ENCODE measurements at places on chromosomes 1 and 21.

GRCh38 chr1:193031431-193031830 is 27.7 kb downstream of the UCHL5 start:
- DNase-seq, result peak; percentile 14

DNA sequence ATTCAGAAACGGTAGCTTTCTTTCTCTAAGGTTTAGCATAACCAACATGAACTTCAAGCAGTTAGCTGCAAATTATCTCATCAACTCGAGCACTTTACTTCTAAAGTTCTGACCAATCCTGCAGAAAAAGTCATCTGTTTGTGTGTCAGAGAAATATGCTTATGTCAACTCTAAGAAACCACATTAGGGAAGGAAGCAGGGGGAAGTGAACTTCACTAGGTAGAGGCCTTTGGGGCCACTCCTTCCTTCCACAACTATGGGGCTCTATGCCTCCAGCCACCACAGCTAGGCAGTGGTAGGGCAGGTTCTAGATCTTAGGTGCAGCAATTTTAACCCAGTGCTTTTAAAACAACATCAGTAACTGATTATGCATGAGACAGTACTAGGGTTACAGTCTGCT is 375.9 kb downstream of the DSCAM start:
- DNase-seq, result no peak

DNA sequence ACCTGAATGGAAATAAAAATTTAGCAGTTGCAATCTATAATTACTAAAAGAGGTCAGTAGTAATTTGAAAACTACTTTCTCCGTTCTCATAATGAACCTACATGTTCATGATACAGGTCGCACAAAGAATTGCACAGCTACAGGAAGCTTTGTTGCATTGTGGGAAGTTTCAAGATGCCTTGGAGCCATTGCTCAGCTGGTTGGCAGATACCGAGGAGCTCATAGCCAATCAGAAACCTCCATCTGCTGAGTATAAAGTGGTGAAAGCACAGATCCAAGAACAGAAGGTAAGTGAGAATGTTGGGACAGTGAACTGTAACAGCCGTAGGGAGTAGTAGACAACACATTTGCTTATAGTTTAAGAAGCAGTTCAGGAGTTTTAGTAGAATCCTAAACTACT is 68.8 kb upstream of the BMP8A start:
- DNase-seq, result peak; percentile 50

DNA sequence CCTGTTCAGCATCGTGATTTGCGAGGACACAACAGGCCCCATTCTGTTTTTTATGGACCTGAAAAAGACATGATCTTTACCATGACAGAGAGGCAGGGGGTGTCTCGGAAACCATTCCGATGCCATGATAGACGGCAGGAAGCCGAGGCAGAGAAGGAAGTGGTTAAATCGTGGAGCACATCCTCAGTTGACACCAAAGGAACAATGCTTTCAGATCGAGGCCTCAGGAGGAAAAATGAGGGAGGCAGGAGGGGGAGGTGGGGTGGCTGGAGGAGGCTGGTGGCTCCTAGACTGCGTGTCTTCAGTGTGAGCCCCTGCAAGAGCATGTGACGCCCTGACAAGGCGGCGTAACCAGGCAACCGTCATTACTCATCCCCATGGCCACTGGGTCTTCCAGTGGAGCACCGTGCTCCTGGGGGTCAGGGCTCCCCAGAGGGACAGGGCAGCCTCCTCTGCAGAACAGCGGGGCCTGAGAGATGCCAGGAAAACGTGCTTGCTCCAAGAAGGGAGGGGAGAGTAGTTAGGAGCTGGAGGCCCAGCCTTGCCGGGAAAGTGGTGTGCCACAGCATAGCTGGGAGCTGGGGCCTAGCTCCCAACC is 172.8 kb upstream of the TMEM51 start:
- no peak for DNase-seq

DNA sequence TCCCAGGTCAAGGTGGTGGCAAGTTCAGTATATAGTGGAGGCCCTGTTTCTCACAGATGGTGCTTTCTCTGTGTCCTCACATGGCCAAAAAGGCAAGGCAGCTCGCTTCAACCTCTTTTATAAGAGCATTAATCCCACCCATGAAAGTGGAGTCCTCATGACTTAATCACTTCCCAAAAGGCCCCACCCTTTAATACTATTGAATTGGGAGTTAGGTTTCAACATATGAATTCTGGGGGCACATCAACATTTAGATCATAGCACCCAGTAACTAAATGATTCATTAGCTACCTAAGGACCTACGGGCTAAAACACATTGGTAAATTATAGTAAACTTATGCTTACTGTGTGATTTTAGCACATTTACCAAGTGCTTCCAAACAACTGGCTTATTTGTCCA is 317.9 kb downstream of the LTN1 start:
- DNase-seq, result no peak

- DNase-seq, result no peak
These were observed 346.8 kb downstream of the RRAGC start for GRCh38 chr1:38512789-38513188.
